ENCODE measurements at places on chromosomes 6 and 20. TPM values are rescaled to one million over a fixed set of nuclear protein-coding genes. Genes with fewer than 3 reads are reported as not detected.

- no peak for DNase-seq
Observed at GRCh38 chr6:1603708-1604107, 6.0 kb upstream of the FOXC1 start.

GABRR1 gene
- total RNA-seq: not detected

PHF1 gene
- 16.4 TPM for total RNA-seq

RAET1G gene
- total RNA-seq: 1.2 TPM

- DNase-seq: no peak
Observed at GRCh38 chr20:15799871-15800270, 773.4 kb downstream of the KIF16B start.

- DNase-seq: no peak
Observed at GRCh38 chr6:167764713-167765479, 61.8 kb upstream of the AFDN start.

DCDC2 gene
- 4.3 TPM for total RNA-seq

MAK gene
- total RNA-seq: 0.05 TPM

GRCh38 chr20:37796121-37796520, 102.3 kb downstream of the CTNNBL1 start:
- DNase-seq: no peak

- DNase-seq: no peak
Observed at GRCh38 chr6:157143171-157143889, 180.0 kb downstream of the TMEM242 start.

DNA sequence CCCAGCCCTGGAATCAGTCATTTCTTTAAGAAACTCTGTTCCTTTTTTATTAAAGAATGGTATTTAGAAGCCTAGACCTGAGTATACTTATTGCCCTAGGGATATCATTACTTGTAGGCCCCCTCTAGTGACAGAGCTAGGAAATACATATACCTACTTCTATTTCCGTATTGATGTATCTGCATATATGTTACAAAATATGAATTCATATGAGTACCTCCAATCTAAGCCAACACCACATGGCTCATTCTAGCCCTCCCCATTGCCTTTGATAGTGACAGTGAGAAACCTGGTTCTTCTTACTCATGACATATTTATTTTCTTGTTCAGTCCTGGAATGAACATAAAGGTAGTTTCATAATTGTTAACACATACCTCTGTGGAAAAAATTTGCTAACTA, 137.2 kb downstream of the FARS2 start:
- DNase-seq: no peak

- DNase-seq: no peak
Observed at GRCh38 chr6:25056130-25056529, 120.4 kb upstream of the RIPOR2 start.

GRCh38 chr6:43964659-43965570, 162.3 kb downstream of the MRPL14 start:
- DNase-seq: no peak

NOL4L gene
- 9.1 TPM for total RNA-seq

DNA sequence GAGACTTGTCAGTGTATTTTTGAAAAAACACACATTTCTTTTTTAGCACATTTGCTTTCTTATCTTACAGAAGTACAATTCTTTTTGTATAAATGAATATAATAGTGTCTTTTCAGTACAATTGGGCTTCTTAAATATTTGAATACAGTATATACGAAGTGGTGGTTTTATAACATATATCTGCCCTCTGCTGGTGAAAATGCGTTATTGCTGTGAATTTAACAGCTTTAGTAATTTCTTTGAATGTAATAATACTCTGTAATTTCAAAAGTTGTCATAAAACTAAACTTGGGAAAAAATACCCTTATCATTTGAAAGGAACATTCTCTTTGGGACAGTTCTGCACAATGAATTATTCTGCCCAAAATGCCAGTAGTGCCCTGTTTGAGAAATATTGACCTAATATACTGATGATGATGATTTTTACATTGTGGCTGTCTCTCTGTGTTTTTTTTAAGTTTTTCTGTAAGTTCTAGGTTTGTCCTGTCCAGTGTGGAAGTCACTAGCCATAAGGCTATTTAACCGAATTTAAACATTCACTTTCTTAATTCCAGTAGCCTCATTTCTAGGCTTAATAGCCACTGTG, 19.0 kb downstream of the SMAP1 start:
- DNase-seq: no peak

GRCh38 chr6:145028144-145028818, 707.0 kb downstream of the EPM2A start:
- DNase-seq: no peak

FAM135A gene
- total RNA-seq: 100 TPM

- no peak for DNase-seq
Observed at GRCh38 chr20:46791722-46792416, 82.4 kb downstream of the SLC2A10 start.

GRCh38 chr20:13199279-13199678, 21.8 kb upstream of the ISM1 start:
- DNase-seq: no peak

DNA sequence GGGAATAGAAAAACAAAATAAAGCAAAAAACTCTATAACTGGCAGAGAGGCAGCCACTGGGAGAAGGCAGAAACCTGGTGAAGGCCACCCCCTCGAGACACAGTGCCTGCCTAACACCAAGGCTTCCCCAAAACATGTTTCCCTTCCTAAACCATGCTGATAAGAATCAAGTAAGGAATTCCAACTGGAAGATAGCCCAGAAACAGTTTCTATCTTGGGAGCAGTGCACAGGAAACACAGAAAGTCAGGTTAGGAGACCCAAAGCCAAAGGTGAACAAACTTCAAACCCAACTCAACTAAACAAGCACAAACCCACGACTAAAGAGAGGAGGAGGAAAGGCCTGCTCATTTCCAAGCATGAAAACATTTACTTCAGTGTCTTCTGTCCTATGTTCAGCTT, 433.7 kb upstream of the RGS17 start:
- no peak for DNase-seq

- no peak for DNase-seq
Observed at GRCh38 chr6:49964064-49964463, at the start of gene DEFB114. Gene DEFB114 (minus strand): TSS chr6:49964164. CDS start chr6:49964105, 59 bp downstream.

NOX3 gene
- not detected for total RNA-seq

GTSF1L gene
- total RNA-seq: not detected

DNA sequence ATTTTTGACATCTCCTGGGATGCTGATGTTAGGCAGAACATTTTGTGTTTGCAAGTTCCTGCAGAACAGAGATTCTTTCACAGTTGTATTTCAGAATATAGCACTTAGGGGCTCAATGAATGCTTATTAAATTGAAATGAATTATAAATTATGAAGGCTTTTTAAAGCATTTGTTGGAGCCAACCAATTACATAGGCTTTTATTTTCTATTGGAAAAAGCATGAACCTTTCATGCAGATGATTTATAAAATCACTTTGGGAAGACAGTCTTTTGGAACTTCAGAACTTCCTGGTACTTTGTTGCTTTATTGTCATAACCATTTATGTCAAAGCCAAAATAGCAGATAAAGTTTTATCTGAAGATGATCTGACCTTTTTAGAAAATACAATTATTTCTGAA, 69.2 kb upstream of the HINT3 start:
- no peak for DNase-seq

GRCh38 chr20:34881689-34882088, 5.3 kb downstream of the ACSS2 start:
- DNase-seq: no peak

- no peak for DNase-seq
Observed at GRCh38 chr6:159718634-159719033, 8.7 kb upstream of the WTAP start.
